SIG-M5 (cell line): ENCODE measurements at places on chromosomes 11 and 22.

DNA sequence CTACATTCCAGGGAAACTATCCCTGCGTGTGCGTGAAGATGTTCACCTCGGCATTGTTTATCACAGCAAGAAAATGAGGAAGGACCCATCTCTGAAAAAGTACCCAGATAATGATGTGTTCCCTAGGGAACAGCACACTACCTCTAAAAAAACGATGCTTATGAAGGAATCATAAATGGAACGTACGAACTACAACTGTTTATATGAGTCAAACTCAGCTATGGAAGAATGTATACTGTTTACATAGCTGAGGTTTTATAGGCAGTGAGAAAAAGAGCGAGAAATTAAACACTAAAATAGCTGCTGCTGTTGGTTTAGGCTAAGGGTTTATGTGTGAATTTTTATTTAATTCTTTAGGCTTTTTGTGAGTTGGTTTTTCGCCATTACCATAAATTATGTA, 48.9 kb downstream of the APOL1 start:
- no peak for DNase-seq

DNA sequence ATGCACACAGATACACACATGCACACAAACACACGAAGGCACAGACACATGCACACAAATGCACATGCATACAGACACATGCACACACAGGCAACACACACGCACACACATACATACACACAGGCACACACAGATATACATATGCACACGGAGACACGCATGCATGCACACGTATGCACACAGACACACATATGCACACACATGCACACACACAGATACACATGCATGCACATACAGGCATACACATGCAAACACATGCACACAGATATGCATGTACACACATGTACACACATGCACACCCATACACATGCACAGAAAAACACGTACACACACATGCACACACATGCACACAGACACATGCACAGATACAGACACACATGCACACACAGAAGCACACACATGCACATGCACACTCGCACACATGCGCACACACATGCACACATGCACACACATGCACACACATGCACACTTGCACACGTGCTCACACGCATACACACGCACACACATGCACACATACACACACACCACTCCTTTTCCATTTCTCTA, 70.8 kb upstream of the ALDH3B2 start:
- no peak for DNase-seq

DNA sequence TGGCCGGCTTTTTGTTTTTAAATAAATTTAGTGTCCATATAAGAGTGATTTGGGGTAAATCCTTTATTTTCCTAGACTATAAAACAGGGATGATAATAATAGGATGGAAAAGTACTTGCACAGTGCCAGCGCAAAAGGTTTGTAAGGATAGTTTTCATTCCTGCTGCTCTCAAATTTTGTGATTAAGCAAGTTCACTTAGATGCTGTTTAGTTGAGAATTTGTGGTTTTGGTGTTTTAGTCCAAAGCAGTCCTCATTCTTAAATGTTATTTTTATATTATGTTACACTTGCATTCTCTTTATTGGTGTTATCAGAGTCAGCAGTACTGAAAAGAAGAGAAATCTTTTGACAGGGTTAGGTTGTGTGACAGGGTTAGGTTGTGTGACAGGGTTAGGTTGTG, 47.9 kb downstream of the PPP6R3 start:
- no peak for DNase-seq

DNA sequence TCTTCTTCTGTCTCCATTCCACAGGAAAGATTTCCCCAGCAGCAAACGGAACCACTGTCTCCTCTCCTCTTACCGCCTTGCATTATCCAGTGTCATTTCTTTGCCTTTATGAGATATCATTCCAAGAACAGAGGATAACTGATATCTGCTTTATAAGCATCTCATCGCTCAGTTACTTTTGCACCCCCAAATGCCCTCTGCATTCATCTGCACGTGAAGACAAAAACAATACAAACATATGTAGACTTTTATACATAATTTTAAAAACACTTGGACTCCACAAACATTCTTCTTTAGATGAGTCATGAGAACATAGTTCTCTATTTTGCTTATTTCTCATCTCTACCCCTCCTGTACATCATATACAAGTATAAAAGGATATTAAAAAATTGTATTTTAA, 512 bp upstream of the OR51T1 start:
- no peak for DNase-seq

DNA sequence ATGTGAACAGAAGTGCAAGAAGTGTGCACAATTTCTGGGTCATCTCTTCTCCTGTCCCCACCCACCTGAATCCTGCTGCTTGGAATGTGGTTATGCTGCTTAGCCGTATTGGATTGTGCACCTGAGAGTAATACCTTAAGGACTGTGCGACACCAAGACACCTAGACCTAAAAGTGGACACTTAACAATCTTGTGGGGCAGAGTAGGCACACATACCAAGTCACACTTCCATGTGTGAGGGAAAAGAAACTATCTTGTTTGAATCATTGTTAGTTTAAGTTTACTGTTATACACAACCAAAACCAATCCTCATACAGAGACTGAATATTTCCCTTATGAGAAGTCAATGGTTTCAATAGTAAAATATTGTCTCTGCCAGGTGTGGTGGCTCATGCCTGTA, 93.7 kb downstream of the CCDC83 start:
- no peak for DNase-seq

DNA sequence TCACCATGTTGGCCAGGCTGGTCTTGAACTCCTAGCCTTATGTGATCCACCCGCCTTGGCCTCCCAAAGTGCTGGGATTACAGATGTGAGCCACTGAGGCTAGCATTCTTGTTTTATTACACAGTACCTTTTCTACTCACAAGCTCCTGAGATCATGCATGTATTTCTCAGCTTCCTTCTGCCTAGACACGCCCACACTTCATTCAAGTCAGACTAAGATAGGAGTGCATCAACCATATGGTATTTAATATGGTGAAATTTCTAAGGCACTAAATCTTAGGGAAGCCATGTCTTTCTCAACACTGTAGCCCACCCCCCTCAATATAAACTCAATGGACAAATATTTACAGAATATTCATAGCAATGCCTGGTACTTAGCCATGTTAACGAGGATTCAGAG, 62.1 kb downstream of the SLC25A17 start:
- no peak for DNase-seq

DNA sequence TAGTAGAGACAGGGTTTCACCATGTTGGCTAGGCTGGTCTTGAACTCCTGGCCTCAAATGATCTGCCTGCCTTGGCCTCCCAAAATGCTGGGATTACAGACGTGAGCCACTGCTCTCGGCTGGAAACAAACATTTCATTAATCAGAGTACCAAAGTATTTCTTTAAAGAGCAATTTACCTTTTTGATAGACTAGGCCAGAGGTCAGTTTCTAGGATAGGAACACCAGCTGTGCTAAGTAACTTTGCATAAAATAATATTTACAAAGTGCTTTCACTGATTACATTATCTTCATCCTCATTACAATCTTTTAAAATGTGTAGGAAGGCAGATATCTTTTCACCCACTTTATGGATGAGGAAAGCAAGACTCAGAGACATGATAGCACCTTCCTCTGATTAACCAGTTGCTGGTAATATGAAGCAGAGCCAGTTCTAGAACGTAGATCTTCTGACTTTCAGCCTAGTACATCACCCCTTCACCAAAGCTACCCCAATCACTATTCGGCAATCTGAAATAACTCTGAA, 355.2 kb downstream of the SOX6 start:
- no peak for DNase-seq

GRCh38 chr11:117909611-117910382, 19.4 kb downstream of the TMPRSS13 start:
- DNase-seq, result no peak

- DNase-seq, result no peak
Measured at GRCh38 chr11:89508544-89508943, 17.4 kb upstream of the NOX4 start.

DNA sequence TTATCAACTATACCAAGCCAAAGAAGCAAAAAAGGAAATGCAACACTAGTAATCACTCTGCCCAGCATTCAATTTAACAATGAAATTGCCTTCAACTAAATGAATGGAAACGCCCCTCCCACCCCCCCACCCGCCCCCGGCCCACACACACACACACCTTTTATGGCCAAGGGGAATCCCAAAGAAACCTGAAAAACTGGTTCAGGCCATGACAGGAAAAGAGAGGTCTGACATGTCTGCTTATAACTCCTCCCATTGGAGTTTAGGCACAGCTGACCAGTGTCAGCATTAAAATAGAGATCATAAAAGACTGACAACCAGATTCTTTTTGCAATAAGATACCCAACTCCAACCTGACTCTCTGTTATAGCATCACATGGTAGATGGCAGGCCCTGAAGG, 42.6 kb downstream of the ACER3 start:
- no peak for DNase-seq

- DNase-seq, result peak; percentile 26
Measured at GRCh38 chr22:38981992-38982927, at the start of gene APOBEC3B. TSS of gene APOBEC3B (plus strand) at chr22:38982347. CDS start at chr22:38982454, 107 bp downstream.

GRCh38 chr22:20418211-20418788, 19.3 kb downstream of the SCARF2 start:
- DNase-seq, result no peak

DNA sequence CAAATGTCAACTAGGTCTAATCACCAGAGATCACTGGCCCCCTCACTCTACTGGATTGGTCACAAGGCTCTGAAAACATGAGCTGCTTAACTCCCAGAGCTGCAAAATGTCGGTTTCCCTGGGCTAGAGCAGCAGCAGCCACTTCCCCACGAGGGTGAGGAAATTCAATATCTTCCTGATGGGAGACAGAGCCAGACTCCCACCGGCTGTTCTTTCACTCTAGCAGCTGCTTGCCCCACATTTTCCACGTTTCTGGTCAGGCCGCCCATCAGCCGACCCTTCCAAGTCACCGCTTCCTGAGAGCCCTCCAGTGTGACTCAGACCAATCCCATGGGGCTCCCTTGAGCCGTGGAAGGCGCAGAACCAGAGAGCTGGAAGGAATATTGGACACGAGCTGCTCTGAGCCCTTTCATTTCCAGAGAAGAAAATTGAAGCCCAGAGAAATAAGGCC, 227.0 kb downstream of the ADAMTS15 start:
- DNase-seq, result no peak

DNA sequence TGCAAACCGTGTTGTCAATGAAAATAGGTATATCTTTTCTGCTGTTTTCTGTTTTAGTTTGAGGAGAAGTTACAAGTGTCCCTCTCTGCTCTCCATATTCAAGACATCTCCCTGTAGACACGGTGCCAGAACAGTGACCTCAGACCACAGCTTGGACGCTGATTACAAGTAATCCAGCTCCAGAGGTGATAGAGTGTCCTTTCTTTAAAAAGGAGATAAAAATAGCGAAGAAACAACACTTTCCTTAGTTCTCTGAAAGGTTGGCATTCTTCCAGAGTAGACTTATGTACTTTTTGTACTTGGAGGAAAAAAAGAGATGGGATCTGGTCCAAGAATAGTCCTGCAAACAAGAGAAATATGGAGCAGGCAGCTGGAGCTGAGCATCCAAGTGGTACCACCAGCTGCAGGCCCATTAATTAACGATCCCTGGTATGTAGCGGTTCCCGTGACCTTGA, 43.0 kb upstream of the WT1 start:
- DNase-seq, result no peak

- DNase-seq, result no peak
Measured at GRCh38 chr22:47127441-47127871, 365.0 kb downstream of the TBC1D22A start.

- no peak for DNase-seq
Measured at GRCh38 chr11:33116535-33116934, 44.7 kb downstream of the CSTF3 start.

DNA sequence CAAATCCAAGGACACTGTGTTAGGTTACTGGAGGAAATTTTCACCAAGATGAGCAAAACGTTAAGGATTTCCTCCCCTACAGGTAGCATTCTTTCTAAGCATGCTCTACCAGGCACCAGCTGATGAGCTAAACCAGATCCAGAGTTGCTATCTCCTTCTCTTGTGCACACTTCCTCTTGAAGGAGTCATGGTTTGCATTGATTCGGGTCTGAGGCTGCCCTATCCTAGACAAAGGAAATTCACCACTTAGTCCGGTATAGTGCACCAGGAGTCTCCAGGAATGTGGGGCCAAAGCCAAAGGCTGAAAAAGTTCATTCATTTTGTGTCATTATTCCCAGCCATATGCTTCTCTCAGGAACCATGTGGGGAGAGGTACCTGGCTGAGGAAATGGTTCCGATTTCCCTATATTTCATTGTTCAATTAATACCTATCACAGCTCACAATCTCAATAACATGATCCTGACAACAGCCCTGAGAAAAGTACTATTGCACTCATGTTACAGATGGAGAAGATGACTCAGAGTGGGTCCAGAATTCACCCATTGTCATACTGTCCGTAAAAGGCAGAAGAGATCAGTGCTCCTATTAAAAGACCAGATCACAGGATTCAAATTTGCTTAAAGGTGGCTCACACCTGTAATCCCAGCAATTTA, 39.1 kb downstream of the SLC35F2 start:
- no peak for DNase-seq

DNA sequence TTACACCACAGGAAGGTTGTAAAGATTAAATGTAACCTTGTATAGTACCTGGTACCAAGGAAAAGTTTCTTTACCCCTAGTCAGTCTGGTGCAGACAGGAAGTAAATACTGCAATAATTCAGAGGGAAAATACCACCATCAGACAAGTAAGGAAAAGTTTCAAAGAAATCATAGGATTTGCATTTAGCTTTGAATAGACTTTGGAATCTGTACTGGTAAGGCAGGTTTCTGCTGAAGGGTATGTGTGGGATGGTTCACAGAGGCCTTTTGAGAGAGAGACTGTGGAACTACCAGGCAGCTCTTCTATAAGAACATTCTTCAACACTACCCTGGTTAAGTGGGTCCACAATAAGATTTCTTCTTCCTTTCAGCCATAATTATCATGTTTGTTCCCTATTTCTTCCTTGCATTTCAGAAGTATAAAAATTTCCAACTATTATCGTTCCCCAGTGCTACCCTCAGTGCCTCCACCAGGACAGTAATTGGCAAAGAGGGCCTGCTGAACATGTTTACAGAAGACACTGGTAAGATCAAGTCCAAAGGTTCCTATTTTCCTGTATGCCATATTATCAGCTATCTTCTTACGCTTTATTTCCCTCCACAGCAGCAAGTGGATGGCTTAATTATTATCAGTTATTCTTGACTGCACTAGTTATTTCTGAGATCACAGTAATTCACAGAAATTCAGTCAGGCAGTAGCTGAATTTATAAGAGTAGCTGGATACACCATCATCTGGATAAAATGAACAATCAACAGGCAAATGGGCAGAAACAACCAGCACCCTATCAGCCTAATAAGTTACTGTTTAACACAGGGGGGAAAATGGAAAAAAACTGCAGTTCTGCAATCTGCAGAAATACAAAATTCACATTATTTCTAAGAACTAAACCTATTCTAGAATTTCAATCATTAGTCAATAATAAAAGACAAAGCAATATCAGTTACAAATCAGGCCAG, 48.5 kb downstream of the PITPNB start:
- DNase-seq, result no peak

- DNase-seq, result no peak
Measured at GRCh38 chr22:33593818-33594217, 326.5 kb downstream of the LARGE1 start.

GRCh38 chr22:45843031-45843430, 133.9 kb downstream of the WNT7B start:
- peak; percentile 20 for DNase-seq

GRCh38 chr11:62457478-62457877, 38.6 kb downstream of the SCGB1A1 start:
- no peak for DNase-seq
